ENCODE measurements at places on chromosomes 12 and 14.

DNA sequence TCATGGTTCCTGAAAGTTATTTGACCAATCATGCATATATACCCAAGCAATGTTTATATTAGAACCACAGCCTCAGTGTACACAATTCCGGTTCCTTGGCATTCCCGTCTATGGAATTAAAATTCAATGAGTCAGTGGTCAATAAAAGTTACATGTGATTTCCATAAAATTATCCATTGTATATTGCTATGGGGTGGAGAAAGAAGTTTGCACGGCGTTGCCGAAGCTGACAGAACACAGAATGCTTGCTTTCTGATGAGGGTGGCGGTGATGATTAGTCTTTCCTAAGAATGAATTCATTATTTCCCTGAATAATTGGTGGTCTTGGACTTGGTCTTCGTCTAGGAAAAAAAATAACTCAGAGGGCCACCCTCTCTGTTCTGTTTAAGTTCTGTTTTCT, 214.1 kb downstream of the ANO2 start:
- no peak for DNase-seq

- no peak for DNase-seq
These were observed 14.2 kb upstream of the OAS2 start for GRCh38 chr12:112964067-112964670.

GRCh38 chr14:104953896-104954656, 24.1 kb downstream of the AHNAK2 start:
- DNase-seq, result no peak

DNA sequence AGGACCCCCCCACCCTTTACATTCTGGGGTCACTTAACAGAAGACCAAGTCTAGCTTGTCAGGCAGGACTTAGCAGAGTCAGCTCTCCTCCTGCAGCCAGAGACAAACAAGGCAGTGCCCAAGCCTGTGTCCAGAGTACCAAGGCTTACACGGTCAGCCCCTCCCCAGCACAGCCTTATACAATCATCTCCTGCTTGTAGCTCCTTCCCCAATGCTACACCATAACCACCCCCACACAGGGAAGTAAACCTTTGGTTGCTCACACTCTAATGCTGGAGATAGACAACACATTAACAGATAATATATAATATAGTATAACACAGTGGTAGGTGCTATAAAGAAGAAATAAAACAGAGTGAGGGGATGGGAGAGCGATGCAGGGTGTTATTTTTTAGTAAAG, 175.4 kb upstream of the PWP1 start:
- DNase-seq, result no peak

DNA sequence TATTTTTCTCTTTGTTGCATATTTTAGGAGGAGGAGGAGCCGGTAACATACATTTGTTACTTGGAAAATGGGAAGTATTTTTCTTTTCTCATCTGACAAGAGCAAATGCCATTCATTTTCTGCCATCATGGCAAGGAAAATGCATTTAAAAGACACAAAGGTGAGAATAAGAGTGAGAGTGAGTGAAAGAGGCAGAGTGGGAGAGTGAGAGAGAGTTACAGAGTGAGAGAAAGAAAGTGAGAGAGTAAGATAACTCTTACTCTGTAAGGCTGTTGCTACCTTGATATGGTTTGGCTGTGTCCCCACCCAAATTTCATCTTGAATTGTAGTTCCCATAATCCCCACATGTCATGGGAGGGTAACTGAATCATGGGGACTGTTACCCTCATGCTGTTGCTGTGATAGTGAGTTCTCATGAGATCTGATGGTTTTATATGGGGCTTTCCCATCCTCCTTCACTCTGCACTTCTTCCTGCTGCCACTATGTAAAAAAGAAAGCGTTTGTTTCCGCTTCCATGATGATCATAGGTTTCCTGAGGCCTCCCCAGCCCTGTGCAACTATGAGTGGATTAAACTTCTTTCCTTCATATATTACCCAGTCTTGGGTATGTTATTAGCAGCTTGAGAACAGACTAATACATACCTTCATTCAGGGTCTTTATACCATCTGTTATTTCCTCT, 64.2 kb downstream of the ASCL1 start:
- no peak for DNase-seq

DNA sequence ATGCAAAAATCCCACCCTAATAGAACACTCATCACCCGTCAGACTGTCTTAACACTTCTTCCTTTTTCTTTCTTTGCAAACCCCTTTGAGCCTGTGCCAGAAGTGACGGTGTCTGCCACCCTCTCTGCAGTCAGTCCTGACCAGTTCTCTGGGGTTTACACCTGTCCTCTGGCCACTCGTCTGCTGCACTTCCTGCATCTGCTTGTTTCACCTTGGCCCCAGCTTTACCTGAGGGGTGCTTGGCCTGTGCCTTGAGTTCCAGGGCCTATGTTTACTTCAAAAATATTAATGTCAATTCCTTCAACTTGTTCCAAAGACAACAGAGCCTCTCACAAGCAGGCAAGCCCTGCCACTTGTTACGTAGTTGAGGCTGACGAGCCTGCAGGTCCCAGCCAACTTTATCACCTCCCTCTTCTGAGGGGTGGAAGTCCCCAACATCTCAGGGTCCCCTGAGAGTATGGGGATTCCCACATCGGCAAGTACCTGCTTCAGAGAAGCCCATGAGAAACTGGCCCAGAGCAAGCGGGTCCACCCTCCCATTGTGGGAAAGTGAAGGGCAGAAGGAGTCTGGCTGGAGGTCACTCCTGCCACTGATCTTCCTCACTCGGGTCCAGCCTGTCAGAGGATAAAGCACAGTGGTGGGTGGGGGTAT, 205.4 kb downstream of the DAD1 start:
- no peak for DNase-seq

- DNase-seq, result no peak
These were observed 159.7 kb upstream of the PWP1 start for GRCh38 chr12:107525719-107526554.

DNA sequence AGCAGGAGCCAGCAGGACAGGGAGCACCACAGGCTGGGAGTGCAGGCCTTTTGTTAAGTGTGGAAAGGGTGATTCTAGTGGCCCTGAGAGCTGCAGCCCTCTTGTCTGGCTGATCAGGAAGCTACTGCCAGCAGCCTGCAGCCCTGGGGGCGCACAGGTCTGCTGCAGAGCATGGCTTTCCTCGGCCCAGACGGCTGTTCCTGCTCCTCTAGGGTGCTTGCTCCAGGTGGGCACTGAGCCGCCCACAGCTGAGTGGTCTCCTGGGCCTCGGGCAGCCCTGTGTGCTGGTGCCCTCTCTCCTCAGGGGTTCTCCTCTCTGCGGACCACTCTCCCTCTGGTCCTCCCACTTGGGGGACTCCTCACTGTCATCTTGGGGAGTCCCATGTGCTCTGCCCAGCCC, 18.9 kb downstream of the CCDC88C start:
- no peak for DNase-seq

- no peak for DNase-seq
These were observed 15.2 kb downstream of the DAD1 start for GRCh38 chr14:22573804-22574203.

DNA sequence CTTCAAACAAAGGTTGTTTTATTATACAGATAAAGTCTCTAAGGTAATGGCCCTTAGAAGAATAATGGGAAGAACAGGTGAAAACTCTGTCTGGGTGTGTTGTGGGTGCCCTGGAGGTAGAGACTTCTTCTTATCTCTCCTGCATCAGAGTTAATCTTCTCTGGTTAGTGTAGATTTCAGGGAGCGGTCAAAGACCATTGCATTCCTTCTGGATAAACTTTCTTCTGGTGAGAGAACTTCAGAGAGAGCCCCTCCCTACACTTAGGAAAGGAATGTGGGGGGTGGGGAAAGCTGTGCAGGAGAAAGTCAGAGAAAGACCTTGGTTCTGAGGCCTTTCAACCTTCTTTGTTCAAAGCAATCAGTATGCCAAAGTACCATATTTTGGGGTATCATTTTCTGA, 658.5 kb downstream of the DIO2 start:
- no peak for DNase-seq

- no peak for DNase-seq
These were observed 153.2 kb downstream of the SMOC1 start for GRCh38 chr14:70032447-70032846.

GRCh38 chr12:60148109-60148508, 552.3 kb downstream of the SLC16A7 start:
- DNase-seq, result no peak

DNA sequence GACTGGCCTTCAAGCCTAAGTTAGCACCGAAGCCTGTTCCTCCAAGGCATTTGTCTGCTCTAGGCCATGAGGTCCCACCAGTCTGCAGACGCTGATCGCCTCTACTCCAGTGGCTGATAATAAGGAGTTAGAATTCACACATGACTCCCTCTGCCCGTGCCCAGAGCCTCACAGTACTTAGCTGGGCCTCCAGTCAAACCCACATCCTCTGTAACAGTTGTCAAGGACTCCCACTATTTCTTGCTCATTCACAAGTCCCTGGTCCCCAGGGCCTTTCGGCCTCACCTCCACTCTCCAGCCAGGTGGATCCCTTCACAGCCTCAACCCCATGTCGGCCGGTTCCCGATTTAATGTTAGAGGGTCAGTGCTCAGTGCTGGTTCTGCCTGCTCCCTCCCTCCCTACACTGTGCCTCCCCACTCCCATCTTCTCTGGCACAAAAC, 6.3 kb upstream of the KRT5 start:
- DNase-seq, result no peak

DNA sequence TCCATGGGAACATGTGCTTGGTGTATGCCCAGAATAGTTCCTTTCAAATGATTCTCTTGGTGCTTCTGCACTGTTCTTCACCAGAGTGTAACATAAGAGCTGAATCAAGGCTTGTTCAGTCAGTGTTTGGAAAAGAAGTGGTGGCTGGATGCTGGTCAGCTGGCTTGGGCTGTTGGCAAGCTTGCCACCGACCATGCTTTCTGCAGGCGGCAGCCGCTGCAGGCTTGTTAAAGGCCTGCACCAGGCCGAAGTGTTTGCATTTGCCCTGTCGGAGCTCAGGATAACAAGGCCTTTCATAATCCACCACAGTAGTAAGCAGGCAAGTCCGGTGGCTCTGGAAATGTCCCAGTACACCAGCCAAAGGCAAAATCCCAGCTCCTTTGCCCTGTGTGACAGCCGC, 26.9 kb downstream of the DAAM1 start:
- no peak for DNase-seq

- no peak for DNase-seq
These were observed 68.2 kb downstream of the PLEKHG3 start for GRCh38 chr14:64772397-64772950.

- DNase-seq, result no peak
These were observed 389.3 kb downstream of the BMP4 start for GRCh38 chr14:53567236-53567780.

DNA sequence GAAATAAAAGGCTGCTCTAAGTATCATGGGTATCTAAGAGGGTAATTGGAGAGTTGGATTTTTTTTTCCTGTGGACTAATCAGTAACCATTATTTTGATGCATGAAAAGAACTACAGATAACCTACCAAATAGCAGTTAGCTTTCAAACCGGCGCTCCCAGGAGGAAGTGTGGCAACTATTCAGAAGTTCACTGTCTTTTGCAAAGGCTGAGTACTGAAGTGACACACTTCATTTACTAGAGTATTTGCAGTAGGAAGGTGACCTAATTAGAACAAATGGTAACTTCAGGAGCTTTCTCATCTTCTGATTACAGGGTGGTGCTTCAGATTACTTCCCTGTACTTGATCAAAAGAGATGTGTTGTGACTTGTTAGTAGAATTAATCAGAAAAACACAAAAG, 87.7 kb downstream of the PELI2 start:
- no peak for DNase-seq

- no peak for DNase-seq
These were observed 70.8 kb downstream of the AKAP6 start for GRCh38 chr14:32399920-32400319.

DNA sequence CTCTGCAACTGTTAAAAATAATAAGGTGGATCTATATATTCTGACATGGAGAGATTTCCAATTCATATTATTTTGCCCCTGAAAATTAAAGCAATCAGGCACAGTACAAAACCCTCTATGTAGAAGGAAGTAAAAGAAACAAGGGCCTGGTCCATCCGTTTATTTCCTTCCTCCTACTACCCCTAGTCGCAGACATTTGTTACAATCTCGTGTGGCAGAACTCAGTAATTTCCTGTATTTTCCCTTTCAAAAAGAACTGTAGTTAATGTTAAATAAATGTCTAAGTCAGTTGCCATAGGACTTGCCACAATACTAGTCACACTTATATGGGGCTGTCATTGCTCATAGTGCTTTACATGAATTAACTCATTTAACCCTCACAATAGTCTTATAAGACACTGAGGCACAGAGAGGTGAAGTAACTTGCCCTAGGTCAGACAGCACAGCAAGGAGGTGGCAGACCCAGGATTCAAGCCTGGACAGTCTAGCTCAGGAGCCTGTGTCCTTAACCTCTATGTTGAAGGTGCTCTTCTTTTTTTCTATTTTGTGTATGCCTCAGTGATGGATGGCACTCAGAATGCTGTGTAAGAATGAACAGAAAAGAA, 24.2 kb downstream of the NINJ2 start:
- DNase-seq, result no peak

DNA sequence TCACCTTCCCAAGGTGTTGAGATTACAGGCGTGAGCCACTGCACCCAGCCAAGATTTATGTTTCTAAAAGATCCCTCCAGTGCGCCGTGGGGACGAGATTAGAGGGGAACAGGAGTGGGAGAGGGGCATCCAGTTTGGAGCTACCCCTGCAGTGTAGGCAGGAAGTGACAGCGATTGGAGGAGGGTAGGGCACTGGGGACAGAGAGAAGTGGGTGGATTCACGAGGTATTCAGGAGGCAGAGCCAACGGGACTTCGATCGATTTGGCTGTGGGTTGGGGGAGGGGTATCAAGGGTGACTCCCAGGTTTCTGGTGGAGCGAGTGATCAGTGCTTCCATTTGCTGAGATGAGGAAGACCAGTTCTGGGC, 82.1 kb downstream of the CCDC92 start:
- DNase-seq, result no peak

GRCh38 chr14:35678403-35679028, 130.6 kb downstream of the RALGAPA1 start:
- DNase-seq, result no peak

- DNase-seq, result peak; percentile 17
These were observed 485 bp downstream of the SENP1 start for GRCh38 chr12:48105321-48105866.

GRCh38 chr12:109763201-109763841, 49.7 kb downstream of the FAM222A start:
- no peak for DNase-seq

- DNase-seq, result no peak
These were observed 178.2 kb upstream of the HIF1A start for GRCh38 chr14:61516964-61517653.

DNA sequence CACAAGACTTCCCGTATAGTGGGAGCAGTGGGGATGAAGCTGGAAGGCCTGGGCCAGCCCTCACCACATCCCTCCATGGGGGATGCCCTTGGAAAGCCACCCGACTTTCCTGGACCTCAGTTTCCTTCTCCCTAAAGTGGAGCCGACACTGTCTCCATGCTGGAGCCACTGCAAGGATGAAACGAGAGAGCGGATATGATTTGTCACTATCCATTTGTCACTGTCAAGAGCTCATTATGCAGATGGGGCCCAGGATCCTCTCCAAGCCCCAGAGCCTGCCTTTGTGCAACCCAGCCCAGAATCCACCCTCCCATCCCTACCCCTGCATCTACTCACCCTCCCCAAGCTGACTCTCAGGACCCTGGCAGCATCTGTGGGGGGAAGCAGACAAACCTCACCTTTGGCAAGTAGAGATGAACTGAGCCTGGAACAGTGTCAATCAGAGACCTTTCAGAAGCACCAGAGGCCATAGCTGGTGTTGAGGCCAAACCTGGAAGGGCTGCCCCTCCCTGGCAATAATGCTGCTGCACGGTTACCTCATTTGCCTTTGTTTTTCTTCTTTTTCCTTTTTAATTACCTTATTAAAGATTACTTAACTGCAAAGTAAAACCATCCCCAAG, 287.7 kb upstream of the RTL1 start:
- DNase-seq, result no peak

- no peak for DNase-seq
These were observed 78.0 kb downstream of the TMEM260 start for GRCh38 chr14:56657604-56658003.
